ENCODE measurements at places on chromosomes 11 and 22. TPM values are rescaled to one million over a fixed set of nuclear protein-coding genes. Genes with fewer than 3 reads are reported as not detected.

- no peak for DNase-seq
These were observed 62.7 kb upstream of the RCN1 start for GRCh38 chr11:32028201-32028600.

Gene CRYAB
- total RNA-seq = 60.2 TPM

GRCh38 chr11:33376331-33377310, 119.4 kb downstream of the HIPK3 start:
- peak; percentile 27 for DNase-seq

DNA sequence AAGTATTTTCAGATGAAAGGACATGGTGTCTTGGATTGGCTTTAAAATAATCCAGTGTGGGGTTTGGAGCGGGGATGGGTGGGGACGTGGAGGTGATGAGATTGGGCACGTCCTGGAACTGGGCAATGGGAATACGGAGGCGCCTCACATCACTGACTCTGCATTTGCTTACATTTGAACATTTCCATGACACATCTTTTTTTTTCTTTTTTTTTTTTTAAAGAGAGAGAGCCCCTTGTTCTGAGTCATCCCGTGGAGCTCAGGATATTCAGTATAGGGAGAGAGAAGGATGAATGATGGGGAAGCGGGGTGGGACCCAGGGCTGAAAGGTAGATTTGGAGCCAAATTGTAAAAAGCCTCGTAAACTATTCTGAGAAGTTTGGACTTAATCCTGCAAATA, 142.7 kb downstream of the FBXO7 start:
- peak; percentile 54 for DNase-seq

GRCh38 chr11:1082346-1082727, 7.7 kb downstream of the MUC2 start:
- no peak for DNase-seq

GRCh38 chr11:134170919-134171281, 52.9 kb downstream of the NCAPD3 start:
- DNase-seq = peak; percentile 9

Gene MYOD1
- total RNA-seq = not detected

GRCh38 chr11:65292890-65293289, 21.8 kb upstream of the CDC42EP2 start:
- DNase-seq = no peak

DNA sequence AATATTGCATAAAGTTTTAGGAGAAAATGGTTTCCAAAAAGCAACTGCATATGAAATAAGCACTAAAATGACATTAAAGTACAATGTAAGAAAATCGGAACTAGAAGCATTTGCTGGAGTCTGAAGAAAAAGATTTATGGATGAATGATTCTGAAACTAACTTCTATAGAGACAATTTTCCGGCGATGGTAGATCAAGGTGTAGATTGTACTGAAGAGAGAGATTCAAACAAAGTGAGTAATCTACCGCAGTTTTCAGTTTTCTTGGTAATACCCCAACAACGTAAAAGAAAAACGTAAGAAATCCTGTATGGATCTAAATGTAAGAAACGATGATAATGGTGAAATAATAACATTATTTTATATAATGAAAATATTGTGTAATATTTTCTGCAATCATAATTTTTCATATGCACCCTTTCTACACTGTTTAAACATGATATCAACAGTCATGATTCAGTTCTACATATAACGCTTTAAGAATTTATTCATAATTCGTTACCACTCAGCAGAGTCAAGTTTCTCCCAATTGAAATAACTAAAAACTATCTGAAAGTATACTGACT, 1.8 kb upstream of the CDPF1 start:
- DNase-seq = no peak

DNA sequence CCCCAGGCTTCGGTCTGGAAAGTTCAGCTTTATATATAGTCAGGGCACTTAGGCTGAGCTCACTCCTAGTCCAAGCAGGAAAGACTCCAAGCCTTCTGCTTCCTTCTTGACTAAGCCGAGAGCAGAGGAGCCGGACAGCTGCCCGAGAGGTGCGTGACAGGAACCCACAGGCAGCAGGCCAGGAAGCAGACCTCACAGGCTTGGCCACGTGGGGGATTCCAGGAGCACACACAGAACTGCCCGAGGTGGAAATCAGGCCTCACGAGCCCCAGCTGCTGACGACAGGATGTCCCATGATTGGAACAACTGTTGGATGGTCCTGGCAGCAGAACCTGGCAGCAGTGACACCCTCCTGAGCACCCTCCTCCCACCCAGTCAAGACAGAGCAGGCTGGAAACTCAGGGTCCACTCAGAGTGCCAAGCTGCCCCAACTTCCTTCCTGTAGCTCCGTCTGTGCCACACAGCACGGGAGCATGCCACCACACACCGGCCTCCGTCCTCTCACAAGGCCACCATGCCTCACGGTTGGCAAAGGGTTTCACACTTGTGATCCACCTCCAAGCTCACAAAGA, 5.4 kb downstream of the PLA2G6 start:
- peak; percentile 82 for DNase-seq

DNA sequence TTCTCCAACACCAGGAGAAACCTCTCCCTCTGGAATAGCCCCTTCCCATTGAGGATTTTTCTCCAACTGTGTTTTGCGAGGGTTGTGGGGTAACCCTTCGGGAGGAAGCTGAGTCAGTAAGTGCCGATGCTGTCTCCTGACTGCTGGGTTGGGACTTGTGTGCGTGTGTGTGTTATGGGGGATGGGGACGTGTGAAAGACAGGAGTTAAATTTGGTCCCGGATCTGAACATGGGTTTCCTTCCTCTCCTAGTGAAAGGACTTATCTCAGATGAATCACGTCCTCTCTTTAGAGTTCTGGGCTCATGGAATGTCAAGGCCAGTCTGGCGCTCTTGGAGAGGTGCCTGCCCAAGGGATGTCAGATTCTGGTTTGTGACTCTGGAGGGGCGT, 33.3 kb downstream of the KIAA1671 start:
- DNase-seq = peak; percentile 90

GRCh38 chr11:68946416-68947090, 34.2 kb downstream of the MRGPRD start:
- DNase-seq = peak; percentile 92

Gene PIM3
- 14.1 TPM for total RNA-seq

- DNase-seq = peak; percentile 11
These were observed 71.9 kb upstream of the GRAMD1B start for GRCh38 chr11:123357990-123358827.

DNA sequence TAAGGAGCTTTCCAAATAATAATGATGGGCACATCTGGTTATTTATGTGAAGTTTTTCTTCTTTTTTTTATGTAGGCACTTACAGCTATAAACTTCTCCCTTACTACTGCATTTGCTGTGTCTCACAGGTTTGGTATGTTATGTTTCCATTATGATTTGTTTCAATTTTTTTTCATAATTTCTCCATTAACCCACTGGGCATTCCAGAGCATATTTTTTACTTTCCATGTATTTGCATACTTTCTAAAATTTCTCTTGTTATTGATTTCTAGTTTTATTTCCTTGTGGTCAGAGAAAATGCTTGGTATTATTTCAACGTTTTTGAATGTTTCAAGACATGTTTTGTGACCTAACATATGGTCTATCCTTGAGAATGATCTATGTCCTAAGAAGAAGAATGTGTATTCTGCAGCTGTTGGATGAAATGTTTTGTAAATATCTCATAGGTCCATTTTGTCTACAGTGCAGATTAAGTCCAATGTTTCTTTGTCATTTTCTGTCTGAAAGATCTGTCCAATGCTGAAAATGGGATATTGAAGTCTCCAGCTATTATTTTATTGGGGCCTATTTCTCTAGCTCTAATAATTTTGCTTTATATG, 362.1 kb downstream of the DDX10 start:
- peak; percentile 47 for DNase-seq

GRCh38 chr11:44876906-44877305, 73.8 kb downstream of the TP53I11 start:
- no peak for DNase-seq

GRCh38 chr11:70876685-70877084, 375.7 kb downstream of the SHANK2 start:
- no peak for DNase-seq

DNA sequence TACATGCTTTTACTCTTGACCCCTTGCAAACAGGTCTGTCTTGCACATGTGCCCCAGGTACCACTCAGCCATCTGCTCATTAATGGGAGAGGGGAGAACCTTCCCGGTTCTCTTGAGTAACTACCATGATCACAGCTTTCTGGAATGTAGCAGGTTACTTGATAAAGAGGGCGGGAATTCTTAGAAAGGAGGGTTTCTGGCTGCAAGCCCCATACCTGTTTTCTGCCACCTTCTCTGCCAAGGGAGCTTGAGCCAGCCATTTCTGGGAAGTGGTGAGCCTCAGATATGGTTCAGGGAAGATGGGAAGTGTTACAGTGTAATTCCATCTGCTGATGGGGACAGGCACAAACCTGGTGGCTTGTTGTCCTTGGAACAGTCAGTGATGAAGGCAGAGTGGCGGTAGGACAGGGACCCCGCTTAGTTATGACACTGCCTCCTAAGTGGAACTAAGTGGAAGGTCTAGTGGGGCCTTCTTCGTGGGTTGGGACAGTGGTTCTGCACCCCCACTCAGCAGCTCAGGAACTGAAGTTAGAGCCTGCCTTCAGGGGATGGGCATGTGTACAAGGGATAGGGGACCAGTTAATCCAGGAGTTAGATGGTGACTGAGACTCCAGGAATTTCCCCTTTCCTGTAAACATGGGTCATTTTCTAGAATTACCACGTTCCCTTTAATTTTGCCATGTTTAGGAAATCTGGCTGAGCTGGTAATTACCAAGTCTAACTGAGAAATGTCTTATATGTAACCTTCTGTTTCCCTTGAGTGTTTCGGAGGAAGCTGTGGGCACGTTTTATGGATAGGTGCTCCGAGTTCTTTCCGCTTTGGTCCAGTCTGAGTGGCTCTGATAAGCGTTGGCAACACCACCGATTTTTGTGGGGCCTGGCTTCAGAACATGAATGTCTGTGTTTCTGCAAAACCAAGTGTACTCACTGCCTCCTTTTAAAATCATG, 35.3 kb downstream of the BCR start:
- peak; percentile 48 for DNase-seq

Gene TIMP3
- total RNA-seq = 329 TPM

Gene DEUP1
- not detected for total RNA-seq

DNA sequence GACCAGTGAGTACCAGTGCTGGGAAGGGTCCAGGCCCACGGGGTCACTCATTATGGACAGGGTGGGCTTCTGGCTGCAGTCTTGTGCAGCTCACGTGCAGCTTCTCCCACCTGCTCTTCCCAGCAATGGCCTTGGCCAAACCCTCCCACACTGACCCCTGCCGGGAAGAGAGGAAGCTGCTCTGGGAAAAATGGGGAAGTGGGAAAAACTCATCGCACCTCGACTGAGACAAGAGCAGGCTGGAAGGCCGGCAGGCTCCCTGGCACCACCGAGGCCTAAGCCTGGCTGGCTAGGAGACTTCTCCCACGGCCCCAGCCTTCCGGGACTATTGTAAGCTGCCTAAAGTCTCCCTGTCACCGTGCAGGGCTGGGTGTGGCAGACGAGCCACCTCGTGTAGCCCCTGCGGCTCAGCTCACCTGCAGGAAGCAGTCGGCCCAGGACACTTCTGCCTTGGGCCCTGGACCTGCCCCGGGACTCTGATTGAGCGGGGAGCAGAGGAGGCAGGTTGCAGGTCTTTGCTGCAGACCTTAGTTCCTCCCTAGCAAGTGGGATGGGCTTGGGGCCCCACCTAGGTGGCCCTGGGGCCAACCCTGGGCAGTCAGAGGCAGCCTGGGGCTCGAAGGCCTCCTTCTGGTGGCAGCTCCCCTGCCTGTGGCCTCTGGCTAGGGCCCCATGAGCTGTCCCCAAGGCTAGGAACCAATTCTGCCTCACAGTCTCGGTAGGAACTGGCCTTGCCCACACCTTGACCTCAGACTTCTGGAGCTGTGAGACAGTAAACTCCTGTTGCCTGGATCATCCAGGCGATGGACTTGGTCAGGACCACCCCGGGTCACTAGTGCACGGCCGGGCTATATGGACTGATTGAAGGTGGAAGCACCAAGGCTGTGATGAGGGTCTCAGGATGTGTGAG, 23.1 kb downstream of the MRGPRG start:
- DNase-seq = no peak

Gene CYB5R2
- 11.2 TPM for total RNA-seq

Gene YPEL4
- 1.7 TPM for total RNA-seq

- no peak for DNase-seq
These were observed 63.7 kb downstream of the COPB1 start for GRCh38 chr11:14435717-14436512.

DNA sequence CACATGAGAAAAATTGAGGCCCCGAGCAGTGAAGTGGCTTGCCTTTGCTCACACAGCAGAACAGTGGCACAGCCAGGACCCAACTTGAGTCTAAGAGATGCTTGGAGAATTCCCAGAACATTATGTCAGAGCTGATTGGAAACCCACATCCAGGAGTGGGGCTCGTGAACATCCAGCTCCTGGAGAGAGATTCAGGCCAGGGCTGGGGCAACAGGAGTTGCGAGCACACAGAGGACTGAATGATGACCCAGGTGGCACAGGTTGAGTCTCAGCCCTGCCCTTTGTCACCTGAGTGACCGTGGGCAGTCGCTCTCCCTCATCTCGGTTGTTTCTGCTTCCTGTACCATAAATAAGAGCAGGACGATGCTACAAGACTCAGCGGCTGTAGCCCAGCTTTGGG, 102.6 kb downstream of the MYO18B start:
- DNase-seq = no peak

DNA sequence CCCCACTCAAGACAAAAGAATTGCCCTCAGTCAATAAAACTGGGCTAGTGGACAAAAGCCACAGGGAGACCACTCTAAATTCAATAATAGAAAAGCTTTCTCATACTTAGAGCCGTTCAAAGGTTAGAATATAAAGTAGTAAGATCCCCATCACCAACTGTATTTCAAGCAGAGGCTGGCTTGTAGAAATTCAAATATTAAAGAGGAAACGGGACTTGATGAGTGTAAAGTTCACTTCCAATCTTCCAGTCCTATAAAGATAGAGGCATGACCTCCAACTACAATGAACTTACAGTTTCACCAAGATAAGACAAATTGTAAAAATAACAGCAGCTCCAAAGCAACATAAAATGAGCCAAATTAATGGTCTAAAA, 70.4 kb downstream of the CCDC34 start:
- DNase-seq = no peak

Gene APOBEC3G
- 7.4 TPM for total RNA-seq

GRCh38 chr11:91798240-91798639, 426.4 kb upstream of the FAT3 start:
- DNase-seq = no peak

GRCh38 chr22:41923595-41924276, 2.9 kb downstream of the TNFRSF13C start:
- DNase-seq = no peak

Gene C11orf87
- total RNA-seq = not detected

GRCh38 chr11:125333354-125334073, 162.6 kb downstream of the FEZ1 start:
- no peak for DNase-seq

Data from fibroblast of the aortic adventitia (primary cell).